ENCODE measurements at places on chromosomes 2 and 18.

DNA sequence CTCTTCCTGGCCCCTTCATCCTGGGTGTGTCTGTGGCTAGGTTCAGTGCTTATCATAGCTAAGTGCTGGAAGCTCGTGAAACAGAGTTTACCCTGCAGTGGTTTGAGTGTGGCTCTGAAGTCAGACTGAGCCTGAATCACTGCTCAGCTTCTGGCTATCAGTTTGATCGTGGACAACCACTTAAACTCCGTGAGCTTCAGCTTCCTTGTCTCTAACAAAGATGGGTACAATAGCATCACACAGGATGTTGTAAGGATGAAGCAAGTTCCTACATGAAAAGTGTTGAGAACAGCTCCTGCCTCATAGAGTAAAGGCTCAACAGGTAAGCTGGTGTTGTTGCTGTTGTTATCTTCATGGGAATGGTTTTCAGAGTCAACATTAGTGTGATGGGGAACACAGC, 210.3 kb downstream of the CLIP4 start:
- DNase-seq: no peak

DNA sequence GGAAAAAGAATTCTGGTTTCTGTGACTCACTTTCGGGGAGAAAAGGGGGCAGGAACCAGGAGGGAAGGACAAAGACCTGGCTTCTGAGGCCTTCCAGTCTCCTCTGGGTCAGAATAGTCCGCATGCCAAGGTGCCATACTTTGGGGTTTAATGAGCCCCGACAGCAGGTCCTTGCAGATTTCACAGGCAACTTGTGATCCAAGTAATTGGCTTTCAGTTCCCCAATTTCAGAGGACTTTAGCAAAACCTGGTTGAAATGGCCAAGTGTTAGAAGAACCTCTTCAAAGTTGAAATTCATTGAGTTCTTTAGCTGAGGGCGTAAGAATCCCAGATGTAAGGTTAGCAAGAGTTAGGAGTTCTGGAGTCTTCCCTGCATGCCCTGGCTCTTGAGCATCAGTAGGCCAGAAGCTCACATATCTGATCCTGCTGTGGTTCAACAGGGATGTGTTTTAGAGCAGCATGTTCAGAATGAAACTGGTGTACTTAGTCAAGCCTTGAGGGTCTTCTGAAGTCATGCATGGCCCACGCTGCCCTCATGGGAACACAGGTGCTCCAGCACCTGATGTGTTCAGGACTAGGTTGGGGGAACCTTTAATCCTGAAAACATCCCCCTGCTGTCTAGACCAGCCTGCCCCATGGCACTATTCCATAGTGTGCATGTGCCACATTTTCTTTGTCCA, 143.0 kb downstream of the NUP35 start:
- no peak for DNase-seq

DNA sequence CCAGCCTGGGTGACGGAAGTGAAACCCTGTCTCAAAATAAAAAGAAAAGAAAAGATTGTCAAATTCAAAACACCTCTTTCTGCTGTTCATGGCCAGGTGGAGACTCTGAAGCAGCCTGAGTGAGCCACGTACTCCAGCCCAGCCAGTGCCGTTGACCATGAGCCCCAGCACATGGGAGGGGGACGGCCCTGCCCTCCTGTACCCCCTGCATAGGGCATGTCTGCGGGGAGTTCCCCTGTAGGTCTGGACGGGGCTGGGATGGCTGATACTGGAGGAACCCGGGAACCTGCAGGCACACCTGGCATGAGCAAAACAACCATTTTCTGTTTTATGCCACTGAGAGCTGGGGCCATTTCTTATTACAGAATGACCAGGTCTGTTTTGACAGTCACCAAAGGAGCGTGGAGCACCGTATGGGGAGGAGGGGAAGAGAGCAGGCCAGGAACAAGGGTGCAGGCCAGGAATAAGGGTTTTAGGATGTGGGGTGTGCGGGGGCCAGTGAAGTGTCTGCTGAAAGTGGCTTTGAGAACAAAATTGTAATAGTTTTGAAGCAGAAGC, 30.1 kb downstream of the TMEM18 start:
- no peak for DNase-seq

DNA sequence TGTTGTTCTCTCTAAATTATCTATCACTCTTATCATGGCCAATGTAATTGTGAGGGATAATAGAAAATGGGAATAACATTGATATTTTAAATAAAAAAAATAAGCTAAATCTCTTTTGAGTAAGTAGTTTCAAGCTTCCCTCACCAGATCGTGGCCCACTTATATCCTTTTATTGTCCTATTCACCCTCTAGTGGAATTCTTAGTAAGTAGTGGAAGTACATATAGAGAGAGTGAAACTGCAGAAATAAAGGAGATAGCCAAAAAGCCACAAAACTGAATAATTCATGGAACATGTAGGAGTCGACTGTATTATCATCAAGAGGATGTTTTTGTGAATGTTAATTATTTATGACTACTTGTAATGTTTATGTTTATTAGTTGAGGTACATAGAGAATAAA, 66.1 kb upstream of the DTNA start:
- no peak for DNase-seq

DNA sequence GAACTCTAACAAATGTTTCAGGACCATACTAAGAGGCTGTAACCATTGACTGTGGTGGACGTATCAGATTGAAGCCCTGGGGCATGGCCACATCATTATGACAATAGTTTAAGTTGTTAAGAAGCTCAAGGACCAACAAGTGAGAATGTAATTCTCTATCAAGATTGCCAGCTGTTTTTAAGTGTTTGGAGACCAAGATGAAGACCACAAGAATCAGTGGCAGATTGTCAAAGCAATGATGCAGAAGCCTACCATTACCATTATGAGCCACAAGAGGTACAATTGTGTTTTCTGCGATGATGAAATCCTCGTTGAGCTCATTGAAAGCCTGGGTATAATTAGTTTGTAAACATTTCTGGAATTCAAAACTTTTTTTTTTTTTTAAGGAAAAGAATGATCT, 261.1 kb upstream of the ZEB2 start:
- DNase-seq: no peak

- no peak for DNase-seq
Measured at GRCh38 chr2:273333-273732, 8.6 kb downstream of the ACP1 start.

DNA sequence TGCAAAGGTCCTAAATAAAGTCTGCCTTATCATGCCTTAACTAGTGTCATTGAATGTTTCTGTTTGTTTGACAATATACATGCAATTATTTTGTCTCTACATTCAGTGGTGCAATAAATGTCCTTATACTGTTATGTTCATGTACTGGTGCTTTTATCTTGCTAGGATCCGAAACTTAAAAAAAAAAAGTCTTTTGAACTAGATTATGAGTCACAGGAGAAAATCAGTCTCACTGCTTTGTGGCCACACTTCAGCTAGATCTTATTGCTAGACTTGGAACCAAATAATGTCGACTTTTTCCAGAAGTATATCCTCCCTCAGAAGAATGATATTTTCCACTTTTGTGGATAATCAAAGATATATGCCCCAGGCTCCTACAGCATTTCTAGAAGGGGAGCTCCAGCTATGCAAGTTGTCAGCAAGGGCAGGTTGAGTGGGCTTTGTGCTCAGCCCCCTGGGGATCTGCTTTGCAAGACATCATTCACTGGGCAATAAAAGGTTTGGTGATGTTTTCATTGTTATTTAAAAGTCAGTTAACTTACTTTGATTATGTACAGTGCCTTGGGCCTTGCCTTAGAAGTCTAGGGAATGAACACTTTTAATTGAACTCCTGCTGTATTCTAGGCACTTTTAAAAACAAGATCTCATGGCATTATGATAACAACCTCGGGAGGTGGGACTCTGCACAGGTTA, 157.1 kb upstream of the LRRTM1 start:
- DNase-seq: no peak

- DNase-seq: no peak
Measured at GRCh38 chr18:2917259-2918047, 70.6 kb downstream of the EMILIN2 start.

GRCh38 chr2:172181840-172182239, 79.1 kb upstream of the DLX2 start:
- no peak for DNase-seq

- DNase-seq: peak; percentile 3
Measured at GRCh38 chr2:192286093-192286701, 91.5 kb upstream of the TMEFF2 start.

GRCh38 chr18:36352384-36352783, 54.9 kb downstream of the FHOD3 start:
- peak; percentile 28 for DNase-seq

DNA sequence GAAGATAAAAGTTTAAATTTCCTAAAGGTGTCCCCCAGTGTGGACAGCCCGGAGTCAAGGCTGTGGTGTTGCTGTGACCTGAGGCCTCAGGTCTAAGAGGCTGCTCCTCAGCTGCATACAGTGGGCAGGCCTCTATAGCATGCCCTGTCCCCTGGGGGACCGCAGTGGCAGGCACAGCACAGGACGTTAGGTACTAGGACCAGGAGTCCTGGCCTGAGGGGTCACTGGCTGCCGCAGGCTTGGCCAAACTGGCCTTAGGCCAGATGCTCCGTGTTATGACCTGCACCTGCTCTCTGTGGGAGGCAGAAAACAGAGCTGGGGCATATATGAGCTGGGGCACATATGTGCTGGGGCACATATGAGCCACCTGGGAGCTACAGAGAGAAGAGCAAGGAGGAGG, 21.2 kb upstream of the MAL start:
- DNase-seq: no peak

GRCh38 chr18:59672235-59672711, 24.9 kb downstream of the CCBE1 start:
- no peak for DNase-seq

GRCh38 chr18:30499721-30500120, 542.8 kb downstream of the DSC3 start:
- no peak for DNase-seq

GRCh38 chr2:78304678-78305077, 720.8 kb upstream of the REG3G start:
- no peak for DNase-seq

- DNase-seq: no peak
Measured at GRCh38 chr2:221570321-221570935, 1.7 kb downstream of the EPHA4 start.

DNA sequence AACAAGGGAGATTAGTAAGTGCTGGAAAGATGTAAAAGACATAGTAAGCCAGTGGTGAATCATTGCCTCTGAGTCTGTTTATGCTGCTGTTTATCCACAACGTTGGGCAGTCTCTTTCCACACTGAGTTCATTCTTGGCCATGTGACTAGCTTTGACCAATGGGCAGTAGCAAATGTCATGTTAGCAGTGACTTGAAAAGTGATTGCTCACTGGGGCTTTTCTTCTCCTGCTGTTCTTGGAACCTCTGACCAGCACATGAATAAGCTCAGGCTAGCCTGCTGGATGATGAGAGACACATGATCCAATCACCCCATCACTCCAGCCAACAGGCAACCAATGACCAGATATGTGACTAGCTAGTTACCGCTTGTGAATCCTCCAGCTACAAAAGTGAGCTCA, 360.4 kb downstream of the SLC4A3 start:
- DNase-seq: no peak

GRCh38 chr18:40041951-40042350, 1913.1 kb upstream of the PIK3C3 start:
- no peak for DNase-seq

DNA sequence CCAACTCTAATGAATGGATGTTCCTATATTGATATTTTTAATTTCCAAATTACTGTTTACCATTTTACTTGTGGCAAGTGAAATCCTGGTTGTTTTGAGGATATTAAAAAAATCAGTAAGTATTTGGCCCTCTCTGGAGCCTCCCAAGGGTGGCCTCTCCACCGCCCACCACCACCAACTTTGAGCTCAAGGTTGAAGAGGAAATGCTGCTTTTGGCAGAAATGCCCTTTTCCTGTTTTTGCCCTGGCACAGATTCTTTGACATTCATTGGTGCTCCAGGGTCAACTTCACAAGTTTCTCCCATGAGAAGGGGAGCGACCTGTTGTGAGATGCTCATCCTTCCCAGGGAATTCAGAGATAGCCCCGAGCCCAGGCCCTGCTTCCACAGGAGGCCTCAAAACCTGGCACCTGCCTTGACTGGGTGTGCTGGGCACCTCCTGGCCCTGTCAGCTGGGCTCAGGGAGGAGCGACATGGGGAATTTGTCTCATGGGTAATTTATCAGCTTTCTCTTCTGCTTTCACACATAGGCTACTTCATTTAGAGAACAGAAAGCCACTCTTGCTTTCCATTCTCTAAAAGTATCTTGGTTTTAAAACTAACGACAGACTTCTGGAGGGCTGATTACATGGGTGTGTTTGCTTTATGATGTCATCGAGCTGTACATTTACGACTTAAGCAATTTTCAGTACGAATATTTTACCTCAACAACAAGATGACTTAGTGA, 6.9 kb downstream of the CD8A start:
- DNase-seq: no peak

DNA sequence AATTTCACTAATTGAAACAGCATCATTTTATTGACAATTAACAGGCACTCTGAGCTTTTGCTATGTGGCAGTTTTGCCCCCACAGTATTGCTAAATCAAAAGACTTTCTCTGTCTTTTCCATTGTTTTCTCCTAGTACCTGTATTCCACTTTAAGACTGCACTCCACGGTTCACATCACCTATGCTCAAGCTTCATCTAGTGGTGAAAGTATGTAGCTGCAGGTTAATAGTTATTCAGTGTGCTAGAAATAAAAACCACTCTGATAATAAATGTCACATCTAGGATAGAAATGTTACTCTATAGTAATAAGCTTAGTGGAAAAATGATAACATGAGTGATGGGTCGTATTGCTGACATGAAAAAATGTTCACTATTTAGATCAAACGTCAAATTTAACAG, 24.6 kb downstream of the ARL6IP6 start:
- DNase-seq: no peak

DNA sequence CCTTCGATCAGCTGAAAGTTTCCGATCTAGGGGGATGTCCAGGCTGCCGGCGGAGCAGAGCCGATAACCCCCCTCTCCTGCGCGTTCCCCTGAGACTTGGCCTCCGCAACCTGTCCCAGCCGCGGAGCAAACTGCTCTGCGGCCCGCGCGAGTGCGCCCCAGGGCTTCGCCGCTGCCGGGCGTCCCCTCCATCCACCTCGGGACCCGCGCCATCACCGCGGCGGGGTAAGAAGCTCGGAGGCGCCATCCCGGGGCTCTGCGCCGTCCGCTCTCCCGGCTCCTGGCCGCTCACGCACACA, 990 bp upstream of the GDF7 start:
- no peak for DNase-seq

DNA sequence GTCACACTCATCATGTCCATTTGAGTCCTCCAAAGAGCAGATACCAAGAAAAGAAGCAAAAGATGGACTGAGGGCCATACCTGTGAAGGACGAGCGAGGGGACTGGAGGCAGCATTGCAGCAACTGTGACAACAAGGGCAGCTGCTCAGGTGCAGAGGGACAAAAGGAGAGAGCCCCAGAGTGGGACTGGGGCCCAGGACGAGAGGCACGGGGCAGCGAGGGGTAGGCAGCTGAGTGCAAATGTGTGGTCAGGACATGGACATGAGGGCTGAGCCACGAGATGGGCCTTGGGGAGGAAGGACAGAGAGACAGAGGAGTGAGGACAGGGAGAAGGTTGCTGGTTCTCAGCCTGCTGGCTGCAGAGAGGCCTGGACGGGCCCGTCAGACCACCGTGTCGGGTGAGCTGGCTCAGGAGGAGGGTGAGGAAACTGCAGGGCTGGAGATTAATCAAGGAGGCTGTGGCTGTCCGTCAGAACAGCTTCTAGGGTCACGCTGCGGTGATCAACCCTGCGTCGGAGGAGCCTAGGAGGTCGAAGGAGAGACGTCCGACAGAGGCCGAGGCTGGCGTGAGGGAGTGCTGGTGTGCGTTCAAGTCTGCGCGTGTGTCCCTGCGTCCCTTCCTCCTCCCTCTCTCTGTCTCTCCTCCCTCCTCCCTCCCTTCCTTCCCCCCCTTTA, 206.8 kb upstream of the HDAC4 start:
- no peak for DNase-seq
